ENCODE measurements at places on chromosomes 16 and 17. TPM values are rescaled to one million over a fixed set of nuclear protein-coding genes. Genes with fewer than 3 reads are reported as not detected.

DNA sequence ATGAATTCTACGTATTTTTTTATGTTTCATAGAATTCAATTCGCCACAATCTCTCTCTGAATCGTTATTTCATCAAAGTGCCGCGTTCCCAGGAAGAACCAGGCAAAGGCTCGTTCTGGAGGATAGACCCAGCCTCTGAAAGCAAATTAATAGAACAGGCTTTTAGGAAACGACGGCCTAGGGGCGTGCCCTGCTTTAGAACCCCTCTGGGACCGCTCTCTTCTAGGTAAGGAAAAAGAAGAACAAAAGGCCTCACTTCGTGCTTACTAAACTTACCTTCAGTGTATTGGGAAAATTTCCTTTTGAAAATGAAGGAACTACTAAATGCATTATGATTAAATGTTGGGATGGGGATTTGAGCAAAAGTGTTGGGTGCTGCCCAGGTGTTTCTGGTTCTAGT lies 63.2 kb downstream of the FOXK2 start:
- DNase-seq = no peak

- no peak for DNase-seq
These were observed 1.4 kb downstream of the GSE1 start for GRCh38 chr16:85614338-85615013.

DNA sequence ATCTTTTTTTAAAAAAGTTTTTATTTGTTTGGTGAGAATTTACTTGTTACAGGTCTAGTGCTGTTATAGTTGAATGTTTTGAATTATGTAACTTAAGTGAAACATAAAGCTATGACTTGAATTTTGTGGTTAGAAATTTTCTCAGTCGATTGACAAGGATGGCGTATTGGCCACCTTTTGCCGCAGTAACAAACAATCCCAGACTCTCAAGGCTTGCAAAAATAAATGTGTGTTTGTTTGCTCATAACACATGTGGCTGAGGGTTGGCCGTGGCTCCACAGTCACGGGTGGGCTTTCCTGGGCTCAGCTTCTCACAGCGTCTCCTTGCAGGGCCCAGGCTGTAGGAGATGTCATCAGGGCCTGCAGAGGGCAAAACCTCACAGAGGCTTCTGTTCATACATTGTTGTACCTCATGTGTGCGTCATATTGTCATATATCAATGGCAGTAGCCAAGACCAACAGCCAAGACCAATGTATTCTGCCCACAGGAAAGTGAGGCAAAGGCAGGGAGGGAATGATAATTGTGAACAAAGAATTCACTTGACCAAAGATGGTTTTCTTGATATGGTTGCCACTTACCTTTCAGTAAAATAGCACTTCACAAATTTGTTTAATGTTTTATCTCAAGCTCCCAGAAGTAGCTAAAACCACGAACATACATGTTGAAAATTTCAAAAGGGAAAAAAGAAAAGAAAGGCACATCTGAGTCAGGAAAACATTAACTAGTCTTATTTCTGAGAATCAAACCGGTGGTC lies 93.5 kb downstream of the WWOX start:
- no peak for DNase-seq

GRCh38 chr17:66200685-66201092 lies 8.8 kb upstream of the CEP112 start:
- DNase-seq = no peak

DNA sequence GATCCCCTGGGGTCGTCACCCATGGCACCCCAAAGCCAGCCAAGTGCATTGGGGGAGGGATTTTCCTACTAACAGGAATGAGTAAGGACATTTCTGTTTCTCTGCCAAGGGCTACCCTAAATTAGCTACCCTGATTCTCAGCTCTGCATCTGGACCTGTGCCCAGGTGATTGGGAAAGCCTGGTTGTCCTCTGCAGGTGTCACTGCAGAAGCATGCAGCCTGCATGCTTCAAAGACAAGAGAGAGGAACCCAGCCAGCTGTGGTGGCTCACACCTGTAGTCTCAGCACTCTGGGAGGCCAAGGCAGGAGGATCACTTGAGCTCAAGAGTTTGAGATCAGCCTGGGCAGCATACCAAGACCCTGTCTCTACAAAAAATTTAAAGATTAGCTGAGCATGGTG lies 19.6 kb downstream of the BEAN1 start:
- DNase-seq = no peak

- DNase-seq = no peak
These were observed 18.6 kb upstream of the LONP2 start for GRCh38 chr16:48225456-48225855.

GRCh38 chr17:16322636-16323035 lies 30.6 kb downstream of the CENPV start:
- DNase-seq = no peak

- DNase-seq = no peak
These were observed 57.2 kb upstream of the CACNG3 start for GRCh38 chr16:24198807-24199533.

DNA sequence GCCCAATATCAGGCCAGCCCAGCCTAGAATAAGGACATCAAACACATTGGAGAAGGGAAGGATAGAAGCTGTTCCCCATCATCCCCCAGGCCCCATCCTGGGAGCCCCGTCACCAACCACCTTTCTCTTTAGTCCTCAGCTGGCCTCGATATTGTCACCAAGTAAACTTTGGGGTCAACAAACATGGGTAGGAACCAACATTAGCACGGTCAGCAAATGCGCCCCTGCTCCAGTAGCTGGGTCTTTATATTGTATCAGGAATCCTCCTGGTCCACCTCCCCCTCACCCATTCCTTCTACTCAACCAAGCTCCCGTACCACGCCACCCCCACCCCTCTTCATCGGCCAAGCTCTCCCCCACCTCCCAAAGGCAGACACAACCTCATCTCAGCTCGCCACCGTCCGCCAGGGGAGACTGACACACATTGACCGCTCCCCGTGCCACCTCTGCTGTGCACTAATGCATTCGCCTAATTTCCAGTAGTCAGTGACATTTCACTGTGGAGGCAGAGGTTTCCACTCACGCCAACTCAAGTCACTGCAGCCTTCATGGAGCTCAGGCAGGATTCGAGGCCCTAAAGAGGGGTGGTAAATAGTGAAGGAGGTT lies 20.7 kb upstream of the CBX2 start:
- DNase-seq = no peak

- DNase-seq = peak; percentile 88
These were observed 527 bp downstream of the SIAH1 start for GRCh38 chr16:48384520-48385252.

GRCh38 chr16:17307504-17307903 lies 163.3 kb downstream of the XYLT1 start:
- no peak for DNase-seq

DNA sequence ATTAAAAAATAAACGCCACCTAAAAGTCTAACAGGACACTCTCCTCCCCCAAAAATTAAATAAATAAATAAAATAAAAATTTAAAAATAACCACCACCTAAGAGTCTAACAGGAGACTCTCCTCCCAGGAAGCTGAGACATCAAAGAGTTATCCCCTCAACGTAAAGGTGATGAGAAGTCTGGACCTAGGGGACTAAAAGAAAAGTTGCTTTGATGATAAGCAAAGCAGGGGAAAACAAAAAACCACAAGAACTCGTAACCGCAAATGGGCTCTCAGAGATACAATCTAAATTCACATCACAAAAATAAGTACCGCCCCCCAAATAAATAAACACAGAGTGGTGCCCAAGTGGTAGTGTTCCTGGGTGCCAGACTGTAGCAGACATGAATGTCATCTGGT lies 412.2 kb downstream of the ZFHX3 start:
- no peak for DNase-seq

DNA sequence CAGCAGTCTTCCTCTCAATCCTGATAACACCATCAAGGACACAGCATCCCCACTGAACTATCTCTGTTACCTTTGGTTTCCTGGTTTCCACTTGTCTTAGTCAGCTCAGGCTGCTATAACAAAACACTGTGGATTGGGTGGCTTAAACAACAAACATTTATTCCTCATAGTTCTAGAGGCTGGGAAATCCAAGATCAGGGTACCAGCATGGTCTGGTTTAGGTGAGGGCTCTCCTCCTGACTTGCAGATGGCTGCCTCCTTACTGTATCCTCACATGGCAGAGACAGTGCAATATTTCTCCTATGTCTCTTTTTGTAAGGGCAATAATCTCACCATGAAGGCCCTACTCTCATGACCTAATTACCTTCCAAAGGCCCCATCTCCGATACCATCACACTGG lies 103.2 kb upstream of the AXIN2 start:
- no peak for DNase-seq

- DNase-seq = peak; percentile 16
These were observed 29.9 kb downstream of the NKD1 start for GRCh38 chr16:50578137-50578536.

- DNase-seq = no peak
These were observed 434 bp downstream of the CEMP1 start for GRCh38 chr16:2530629-2531318.

- DNase-seq = no peak
These were observed 1.4 kb downstream of the EFCAB13 start for GRCh38 chr17:47325176-47325575.

- no peak for DNase-seq
These were observed 297 bp downstream of the TBC1D10B start for GRCh38 chr16:30369938-30370455.

GRCh38 chr17:48909783-48910182 lies 1.6 kb downstream of the UBE2Z start:
- no peak for DNase-seq

GRCh38 chr17:5203908-5204294 lies 12.2 kb upstream of the ZNF594 start:
- DNase-seq = no peak

DNA sequence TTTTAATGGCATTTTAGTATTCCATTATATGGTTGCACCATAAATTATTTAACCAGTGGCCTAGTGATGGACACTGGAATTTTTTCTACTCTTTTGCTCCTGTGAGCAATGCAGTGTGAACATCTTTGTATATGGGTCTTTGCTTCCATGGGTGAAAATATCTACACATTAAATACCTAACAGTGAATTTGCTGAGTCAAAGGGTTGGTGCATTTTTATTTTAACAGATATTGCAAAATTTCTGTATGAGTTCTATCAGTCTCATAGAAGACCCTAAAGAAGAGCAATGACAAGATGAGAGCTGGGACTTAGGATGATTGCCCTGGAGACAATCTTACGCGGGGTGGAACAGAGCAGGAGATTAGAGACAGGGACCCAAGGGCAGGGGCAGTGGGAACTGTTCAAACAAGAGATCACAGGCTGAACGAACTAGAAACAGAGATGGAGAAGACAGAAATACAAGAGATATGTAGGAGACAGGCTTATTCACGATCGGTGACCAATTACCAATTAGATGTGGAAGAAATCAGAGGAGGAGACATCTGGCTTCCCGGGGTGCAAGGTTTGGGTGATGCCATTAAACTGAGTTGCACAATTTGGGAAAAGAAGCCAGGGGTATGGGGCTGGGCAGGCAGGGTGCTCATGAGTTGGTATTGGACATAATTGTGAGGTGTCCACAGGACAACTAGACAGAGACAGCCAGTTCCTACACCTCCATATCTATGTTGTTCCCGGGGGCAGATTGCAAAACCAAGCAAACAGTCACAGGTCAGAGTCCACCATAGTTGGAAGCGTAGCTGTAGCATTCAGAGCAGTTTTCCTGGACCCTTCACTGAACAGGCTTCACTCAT lies 39.9 kb upstream of the LONP2 start:
- DNase-seq = no peak

KRT20 gene
- 193 TPM for polyA plus RNA-seq

CX3CL1 gene
- polyA plus RNA-seq = 17.5 TPM

SRCIN1 gene
- 0.41 TPM for polyA plus RNA-seq

TP53TG3 gene
- not detected for polyA plus RNA-seq

SLC5A2 gene
- not detected for polyA plus RNA-seq

SCGB1C2 gene
- polyA plus RNA-seq = not detected

MYL11 gene
- polyA plus RNA-seq = 0.26 TPM

Data from aorta (tissue), 5 donors.